ENCODE measurements at places on chromosomes 2 and 18.

DNA sequence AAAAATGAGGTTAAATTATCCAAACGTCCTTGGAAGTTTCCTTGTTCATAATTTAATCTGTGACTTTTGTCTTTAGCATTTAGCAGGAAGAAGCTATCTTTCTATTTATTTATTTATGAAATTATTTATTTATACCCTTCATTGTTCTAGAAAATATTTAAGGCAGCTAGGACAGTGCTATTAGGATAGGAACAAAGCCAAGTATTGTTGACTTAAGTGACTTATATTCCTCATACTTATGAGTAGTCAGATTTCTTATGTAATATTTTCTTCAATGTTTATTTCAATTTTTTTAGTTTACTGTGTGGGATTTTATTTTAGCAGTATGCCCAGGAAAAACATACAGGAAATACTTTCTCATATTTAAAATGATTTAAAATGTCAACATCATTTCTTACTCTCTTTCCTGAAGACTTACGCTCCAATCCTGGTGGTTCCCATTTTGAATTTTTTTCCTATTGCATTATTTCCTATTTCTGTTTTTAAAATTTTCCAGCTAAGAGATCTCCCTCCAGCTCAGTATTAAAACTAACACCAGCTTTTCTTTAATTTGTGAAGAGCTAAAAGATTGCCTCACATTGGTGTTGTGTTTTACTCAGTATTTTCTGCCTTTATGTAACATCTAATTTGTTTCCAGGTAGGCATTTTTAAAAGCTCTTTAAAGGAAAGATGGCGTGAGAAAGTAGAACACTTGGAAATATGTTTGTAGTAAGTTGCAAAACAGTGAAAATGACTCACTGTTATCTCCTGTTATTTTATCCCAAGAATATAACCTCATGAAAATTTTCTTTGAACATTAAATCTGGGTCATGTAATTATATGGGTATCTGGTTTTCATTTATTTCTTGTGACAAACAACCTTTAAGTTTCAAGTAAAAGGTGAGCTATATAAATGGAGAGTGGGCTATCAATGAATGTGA, 32.2 kb downstream of the MAPRE2 start:
- DNase-seq: no peak

DNA sequence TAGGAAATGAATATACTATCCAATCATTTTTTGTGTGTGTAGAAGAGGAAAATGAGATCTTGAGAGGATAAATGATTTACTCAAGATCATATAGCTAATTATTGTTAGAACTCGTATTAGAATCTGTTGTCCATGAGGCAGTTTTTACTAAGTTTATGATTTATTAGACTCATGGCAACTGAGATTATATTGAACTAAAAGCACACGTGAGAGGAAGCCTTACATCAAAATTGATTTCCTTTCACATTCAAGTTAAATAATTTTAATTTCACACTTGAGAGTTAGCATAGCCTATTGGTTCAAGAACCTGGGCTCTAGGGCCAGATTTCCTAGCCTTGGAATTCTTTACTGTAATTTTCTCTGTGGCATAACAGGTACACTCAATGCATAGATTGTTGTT, 552.3 kb downstream of the ERBB4 start:
- DNase-seq: no peak

- DNase-seq: no peak
Observed at GRCh38 chr18:48356151-48356745, 52.9 kb downstream of the ZBTB7C start.

DNA sequence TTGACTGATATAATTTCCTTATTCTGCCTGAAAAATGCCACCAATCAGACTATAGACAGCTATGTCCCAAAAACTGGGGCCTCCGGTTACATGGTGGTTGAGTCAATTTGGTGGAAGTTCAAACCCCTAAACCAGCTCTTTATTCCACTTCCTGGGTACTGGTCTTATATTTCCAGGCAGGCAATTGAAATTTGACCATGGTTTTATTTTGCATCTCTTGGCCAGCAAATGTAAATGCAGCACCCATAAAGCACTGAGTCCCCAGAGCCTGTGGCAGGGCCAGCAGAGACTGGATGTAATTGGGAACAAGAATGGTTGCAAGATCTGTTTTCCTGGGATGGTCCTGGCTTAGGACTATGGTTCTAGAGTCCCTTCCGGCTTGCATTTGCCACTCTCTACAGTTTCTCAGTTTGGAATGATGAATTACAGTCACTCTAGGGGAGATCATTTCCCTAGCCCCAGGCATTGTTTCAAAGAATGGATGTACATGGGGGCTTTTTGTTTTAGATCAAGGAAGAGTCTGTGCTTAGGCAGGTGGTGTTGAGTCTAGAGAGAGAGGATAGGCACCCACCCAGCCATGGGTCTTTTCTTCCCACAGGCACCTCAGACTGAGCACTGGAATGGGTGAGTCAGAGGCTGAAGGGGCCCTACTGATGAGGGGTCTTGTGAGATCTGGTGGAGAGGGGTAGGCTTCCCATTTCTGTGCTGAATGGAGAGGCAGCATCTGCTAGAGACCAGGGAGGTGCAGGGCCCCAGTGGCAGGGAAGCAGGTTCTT, 108.4 kb upstream of the CDC42EP3 start:
- no peak for DNase-seq

Measured in activated CD8-positive, alpha-beta memory T cell treated with anti-CD3 and anti-CD28 coated beads for 1 hour (primary cell).